M059J (cell line): ENCODE measurements at places on chromosomes 5 and 9. TPM values are rescaled to one million over a fixed set of nuclear protein-coding genes. Genes with fewer than 3 reads are reported as not detected.

Gene ARAP3
- 2.5 and 5.5 TPM in 2 replicates for total RNA-seq

Gene IQGAP2
- 0.12 and 0.52 TPM in 2 replicates for total RNA-seq

Gene TMEM171
- total RNA-seq: 0.64 and 2.1 TPM in 2 replicates

Gene SHISAL2B
- not detected in 2 replicates for total RNA-seq

Gene PRRC2B
- 38.2 and 80.5 TPM in 2 replicates for total RNA-seq

Gene MYO10
- 13.6 and 30.2 TPM in 2 replicates for total RNA-seq

Gene RAPGEF6
- 5.3 and 8.6 TPM in 2 replicates for total RNA-seq

Gene SPINK7
- total RNA-seq: not detected in 2 replicates

Gene ALDH1A1
- total RNA-seq: 0.07 and 0.71 TPM in 2 replicates

Gene FGFR4
- total RNA-seq: 0.62 TPM in 1 of 2 replicates, not detected in the other

Gene F2RL2
- 4.9 and 5.2 TPM in 2 replicates for total RNA-seq

Gene PCDHB13
- 0.39 and 0.42 TPM in 2 replicates for total RNA-seq

Gene ZNF483
- total RNA-seq: 0.59 and 2.4 TPM in 2 replicates

Gene TNFSF8
- not detected in 2 replicates for total RNA-seq

Gene MYMK
- total RNA-seq: not detected in 2 replicates
